ENCODE measurements at places on chromosomes 2 and 18.

GRCh38 chr2:79271456-79271855 lies 111.9 kb upstream of the REG3A start:
- DNase-seq: no peak

DNA sequence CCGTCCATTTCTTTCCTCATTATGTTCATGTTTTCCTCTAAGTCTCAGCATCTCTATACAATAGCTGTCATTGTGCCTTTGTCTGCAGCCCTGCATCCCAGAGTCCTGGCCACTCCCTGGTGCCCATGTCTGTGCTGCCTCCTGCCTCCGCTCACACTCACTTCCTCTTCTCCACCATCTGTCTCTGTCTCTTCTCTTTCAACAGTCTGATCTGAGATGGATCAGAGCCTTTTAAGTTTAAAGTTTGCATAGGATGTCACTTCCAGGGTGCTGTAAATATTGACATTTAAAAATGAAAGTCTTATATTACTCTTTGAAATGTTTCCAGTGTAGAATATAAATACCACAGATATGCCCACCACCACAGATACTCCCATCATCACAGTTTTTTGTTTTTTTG lies 42.7 kb downstream of the UBE2F start:
- DNase-seq: no peak

GRCh38 chr2:223503746-223504145 lies 98.4 kb downstream of the SCG2 start:
- no peak for DNase-seq

GRCh38 chr2:217916504-217917254 lies 86.1 kb downstream of the TNS1 start:
- no peak for DNase-seq

GRCh38 chr2:165505514-165505913 lies 36.0 kb downstream of the CSRNP3 start:
- no peak for DNase-seq

GRCh38 chr18:60067426-60068210 lies 167.8 kb downstream of the PMAIP1 start:
- no peak for DNase-seq

- no peak for DNase-seq
These were observed 37.8 kb upstream of the OLA1 start for GRCh38 chr2:174286172-174286571.

GRCh38 chr2:24970483-24971285 lies 1.1 kb downstream of the DNAJC27 start:
- no peak for DNase-seq

DNA sequence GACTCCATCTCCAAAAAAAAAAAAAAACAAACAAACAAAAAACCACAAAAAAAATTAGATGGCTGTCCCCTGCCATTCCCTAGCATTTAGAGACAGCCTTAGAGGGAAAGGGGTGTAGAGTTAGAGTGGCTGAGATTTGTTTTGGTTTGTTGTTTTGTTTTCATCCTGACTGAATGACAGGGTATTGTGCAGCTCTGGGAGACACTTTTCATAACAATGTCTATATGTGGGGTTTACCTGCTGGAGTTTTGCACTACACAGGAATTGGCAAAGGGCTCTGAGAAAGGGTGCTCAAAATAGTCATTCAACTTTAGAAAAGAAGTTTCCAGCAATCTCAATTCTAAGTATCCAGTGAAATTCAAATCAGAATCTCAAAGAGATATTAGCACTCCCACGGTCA lies 732.5 kb upstream of the CHAC2 start:
- DNase-seq: no peak

DNA sequence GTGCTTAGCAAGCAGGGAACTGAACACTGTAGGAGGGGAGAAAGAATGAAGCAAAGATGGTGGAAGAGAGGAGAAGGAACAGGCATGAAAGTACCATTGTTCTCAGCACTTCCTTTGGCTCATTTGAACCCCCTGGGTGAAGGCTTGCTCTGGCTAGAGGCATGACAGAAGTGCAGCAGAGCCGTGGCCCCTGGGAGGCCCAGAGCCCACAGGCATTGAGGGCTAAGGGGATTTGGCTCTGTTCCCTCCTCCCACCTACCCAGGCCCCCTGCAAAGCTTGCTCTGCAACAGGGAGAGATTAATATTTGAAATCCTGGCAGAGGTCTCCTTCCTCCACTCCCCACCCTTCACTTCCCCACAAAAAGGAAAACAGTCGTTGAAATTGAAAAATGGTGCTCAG lies 262.6 kb downstream of the CELF4 start:
- DNase-seq: no peak

DNA sequence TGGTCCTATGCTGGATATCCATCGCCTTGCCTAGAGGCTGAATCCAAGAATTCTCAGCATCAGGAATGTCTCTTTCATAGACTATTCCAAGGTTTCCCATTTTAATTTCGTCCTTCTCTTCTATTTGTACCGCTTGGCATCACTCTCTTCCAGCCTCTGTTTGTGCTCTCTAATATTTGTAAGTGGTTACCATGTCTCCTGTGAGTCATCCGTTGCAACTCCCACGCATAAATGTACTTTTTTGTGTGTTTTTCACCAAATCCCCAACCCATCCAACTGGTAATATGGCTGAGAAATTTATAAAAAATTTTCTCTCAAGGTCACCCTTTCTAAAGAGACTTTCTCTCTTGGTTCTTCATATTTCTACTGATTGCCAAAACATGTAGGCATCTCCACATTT lies 21.8 kb downstream of the COLEC12 start:
- no peak for DNase-seq

DNA sequence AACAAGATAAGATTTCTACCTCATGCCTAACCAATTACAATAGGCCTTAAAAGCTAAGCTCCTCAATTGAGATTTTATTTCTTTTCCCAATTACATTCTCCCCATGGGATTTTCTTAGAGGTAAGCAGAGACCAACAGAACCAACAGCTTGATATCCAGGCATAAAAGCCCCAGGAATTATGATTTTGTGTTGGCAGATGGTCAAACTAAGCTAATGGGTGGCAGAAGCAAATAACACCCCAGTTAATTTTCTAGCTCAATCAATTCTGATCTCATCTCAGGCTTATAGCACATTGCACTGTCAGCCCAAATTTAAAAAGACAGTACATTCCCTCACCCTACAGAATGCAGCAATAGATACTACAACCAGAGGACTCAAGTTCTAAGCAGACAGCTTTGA lies 156.4 kb downstream of the NRXN1 start:
- no peak for DNase-seq

GRCh38 chr2:6977786-6978185 lies 60.6 kb downstream of the RNF144A start:
- DNase-seq: no peak

- DNase-seq: no peak
These were observed 1.1 kb upstream of the SATB2 start for GRCh38 chr2:199458806-199459285.

GRCh38 chr18:74994502-74995418 lies 214.2 kb downstream of the PTGR3 start:
- DNase-seq: no peak

DNA sequence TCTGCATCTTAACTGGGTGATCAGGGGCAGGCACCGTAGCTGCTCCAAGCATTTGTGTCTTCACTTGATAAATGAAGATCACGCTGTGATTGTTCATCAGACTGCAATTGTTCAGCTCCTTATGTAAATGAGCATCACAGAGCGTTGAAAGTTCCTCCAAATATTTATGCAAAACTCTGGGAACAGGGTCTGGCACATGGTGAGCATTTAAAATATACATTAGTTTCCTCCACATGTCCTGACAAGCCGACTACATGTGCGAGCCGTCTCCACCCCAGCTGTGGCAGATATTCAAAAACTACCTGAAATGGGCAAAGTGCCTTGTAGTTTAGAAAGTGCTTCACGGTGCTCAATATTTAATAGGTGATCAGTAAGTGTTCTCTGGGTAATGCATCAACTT lies 175.1 kb upstream of the ID2 start:
- DNase-seq: no peak

- no peak for DNase-seq
These were observed 84.9 kb upstream of the HPCAL1 start for GRCh38 chr2:10217489-10218435.

DNA sequence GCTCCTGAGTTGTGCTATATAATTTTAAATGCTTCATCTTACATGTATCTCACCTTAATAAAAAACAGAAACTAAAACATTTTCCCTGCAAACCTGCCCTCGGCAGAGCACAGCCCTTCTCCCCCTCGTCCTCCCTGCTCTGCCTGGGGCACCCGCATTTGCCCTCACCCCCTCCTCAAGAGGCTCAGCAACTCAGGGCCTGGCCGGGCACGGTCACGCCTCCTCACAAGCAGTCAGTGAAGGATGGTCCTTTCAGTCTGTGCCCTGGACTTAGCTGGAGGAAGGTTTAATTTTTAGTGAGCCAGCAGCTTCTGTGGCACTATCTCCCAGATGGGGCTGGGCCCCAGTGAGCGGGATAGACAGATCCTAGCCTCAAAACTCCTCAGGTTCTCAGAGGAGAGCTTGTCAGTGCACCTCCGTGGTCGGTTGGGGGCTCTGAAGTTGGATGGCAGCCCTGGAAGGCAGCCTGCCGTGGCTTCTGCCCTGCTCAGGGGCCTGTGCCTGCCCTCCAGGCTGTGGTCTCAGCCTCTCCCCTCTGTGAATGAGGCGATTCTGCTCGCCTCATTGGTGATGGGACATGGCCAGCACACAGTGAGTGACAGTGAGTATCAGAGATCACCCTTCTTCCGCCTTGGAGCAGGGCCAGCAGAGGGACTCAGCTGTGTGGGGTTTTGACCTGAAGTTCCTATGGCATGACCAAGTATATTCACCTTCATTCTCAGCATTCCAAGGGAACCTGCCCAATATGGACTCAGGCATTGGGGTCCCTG lies 56.3 kb upstream of the AFF3 start:
- no peak for DNase-seq

DNA sequence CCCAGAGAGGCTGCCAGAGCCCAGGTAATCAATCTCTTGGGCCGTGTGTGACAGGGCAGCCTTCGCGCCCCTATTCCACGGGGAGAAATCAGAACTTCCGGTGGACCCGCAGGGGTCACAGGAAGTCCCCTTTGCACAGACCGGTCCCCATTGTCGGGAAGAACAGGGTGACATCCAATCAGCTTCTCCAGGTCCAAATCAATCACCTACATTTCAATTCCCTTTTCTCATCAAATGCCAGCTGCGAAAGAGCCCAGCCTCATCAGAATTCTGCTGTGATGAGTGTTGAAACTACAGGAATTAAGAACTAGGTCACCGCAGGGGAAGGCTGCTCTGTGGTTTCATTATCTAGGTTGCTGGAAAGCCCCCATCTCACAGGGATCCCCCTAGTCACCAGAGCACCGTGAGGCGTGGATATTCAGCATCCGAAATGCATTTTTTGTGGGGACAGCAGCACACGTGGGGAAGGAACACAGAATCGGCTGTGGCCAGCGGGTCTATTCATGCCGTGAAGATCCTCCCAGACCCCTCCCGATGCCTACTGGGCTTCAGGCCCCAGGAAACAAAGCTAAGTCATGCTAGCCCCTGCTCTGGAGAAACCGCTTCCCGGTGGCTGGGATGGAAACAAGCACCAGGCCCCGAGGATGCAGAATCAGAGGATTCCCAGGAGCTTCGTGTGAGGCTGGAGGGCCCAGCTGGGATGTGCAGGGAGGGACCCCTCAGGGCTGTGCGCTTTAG lies 193.7 kb upstream of the ID2 start:
- DNase-seq: no peak

- DNase-seq: no peak
These were observed 75.2 kb downstream of the SEPTIN10 start for GRCh38 chr2:109538546-109538945.

GRCh38 chr2:60936757-60937156 lies 55.4 kb downstream of the REL start:
- DNase-seq: no peak

DNA sequence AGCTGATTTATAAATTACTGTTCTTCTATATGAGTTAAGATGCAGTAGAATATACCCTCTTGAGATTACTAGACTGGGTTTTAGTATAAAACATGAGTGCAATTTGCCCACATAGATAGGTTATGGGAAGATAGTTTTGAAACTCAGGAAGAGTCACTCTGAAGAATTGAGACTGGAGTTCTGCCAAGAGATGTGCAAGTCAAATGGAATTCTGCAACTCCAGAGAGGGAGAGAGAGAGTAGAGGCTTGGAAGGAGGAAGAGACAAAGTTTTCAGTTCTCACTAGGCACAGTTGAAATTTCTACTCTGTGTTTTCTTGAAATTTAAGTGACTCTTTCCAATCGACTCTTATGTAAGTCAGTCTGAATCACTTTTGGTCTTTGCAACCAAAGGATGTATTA lies 878.8 kb downstream of the TSN start:
- no peak for DNase-seq

- DNase-seq: no peak
These were observed 98.0 kb downstream of the STK39 start for GRCh38 chr2:168149150-168149974.

GRCh38 chr2:1227274-1227900 lies 185.9 kb upstream of the TPO start:
- no peak for DNase-seq

- no peak for DNase-seq
These were observed 4.2 kb downstream of the ZNF512 start for GRCh38 chr2:27587025-27587424.

DNA sequence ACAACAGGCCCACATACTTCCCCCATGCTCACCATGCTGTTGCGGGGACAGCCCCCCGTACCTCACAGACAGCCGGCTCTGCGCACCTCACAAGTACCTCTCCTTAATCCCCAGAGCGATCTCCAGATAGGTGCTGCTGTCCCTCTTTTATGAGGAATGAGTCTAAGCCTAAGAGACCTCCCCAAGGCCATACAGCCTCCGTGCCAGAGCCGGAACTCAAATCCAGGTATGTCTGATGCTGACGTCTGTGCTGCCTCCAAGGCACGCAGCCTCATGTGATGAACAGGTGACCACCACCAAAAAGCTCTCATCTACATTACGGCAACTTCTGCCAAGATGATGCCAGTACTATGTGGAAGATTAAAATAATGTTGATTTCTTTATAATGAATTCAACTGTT lies 85.2 kb downstream of the EIPR1 start:
- no peak for DNase-seq
